Activated naive CD4-positive, alpha-beta T cell (primary cell): ENCODE measurements at places on chromosomes 3 and 15.

DNA sequence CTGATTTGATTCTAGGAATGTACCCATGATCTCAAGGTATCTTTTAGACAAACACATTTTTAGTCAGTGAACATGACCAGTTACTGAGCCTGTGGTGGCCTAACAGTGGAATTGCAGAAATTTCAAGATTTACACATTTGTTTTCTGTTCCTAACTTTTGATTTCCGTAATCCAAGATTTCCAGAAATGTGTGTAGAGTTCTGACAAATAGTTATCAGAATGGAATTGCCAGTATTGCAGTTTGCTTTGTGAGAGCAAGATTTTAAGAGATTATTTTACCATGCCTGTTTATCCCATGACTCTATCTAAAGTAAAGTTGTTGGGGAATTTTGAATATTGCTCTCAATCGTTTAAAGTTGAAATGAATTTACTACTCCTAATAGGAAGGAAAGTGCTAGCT lies 11.7 kb upstream of the UTS2B start:
- no peak for DNase-seq

DNA sequence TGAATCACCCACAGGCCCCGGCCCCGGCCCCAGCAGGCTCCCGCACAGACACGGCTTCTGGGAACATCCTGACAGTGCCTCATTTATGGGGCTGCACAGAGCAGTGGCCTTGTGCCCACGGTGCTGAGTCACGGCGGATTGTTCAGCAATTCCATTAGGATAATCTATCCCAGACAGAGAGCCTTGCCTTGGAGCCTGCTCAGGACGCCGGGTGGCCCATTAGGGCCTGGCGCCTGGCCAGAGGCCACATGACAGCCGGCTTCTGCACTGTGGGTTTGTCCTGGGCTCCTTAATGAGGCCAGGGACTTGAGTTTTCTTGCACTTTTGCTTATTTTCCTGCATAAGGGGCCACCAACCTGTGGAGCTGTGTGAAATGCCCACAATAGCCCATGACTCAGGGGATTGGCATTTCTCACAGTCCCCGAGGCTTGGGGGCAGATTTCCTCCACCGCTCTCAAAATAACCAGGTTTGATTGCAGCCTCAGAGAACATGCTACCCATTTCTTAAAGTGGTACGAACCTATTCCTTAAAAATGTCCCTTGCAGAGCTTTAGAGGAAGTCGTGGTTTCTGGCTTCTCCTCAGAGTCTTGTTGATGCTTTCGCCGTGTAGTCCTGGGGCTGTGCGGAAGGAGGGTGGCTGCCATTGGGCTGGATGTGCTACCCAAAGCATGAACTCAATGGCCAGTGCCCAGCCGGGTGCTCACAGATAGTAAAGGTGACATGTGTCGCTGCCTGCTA lies 19.0 kb downstream of the SYNM start:
- no peak for DNase-seq

GRCh38 chr3:49397470-49397869 lies 14.3 kb downstream of the RHOA start:
- DNase-seq = no peak

GRCh38 chr15:100596792-100597191 lies 5.2 kb downstream of the LINS1 start:
- peak; percentile 73 for DNase-seq

DNA sequence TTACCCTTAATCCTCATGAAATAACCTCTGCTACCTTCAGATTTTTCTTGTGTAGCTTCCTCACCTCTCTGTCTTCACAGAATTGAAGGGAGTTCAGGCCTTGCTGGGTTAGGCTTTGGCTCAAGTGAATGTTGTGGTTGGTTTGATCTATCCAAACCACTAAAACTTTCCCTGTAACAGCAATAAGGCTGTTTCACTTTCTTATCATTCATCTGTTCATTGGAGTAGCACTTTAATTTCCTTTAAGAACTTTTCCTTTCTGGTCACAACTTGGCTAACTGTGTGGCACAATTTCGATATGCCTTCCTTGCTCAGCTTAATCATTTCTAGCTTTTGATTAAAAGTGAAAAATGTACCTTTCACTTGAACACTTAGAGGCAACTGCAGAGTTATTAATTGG lies 129.8 kb downstream of the NR1I2 start:
- no peak for DNase-seq

GRCh38 chr15:46576646-46577395 lies 942.0 kb downstream of the SQOR start:
- DNase-seq = no peak

DNA sequence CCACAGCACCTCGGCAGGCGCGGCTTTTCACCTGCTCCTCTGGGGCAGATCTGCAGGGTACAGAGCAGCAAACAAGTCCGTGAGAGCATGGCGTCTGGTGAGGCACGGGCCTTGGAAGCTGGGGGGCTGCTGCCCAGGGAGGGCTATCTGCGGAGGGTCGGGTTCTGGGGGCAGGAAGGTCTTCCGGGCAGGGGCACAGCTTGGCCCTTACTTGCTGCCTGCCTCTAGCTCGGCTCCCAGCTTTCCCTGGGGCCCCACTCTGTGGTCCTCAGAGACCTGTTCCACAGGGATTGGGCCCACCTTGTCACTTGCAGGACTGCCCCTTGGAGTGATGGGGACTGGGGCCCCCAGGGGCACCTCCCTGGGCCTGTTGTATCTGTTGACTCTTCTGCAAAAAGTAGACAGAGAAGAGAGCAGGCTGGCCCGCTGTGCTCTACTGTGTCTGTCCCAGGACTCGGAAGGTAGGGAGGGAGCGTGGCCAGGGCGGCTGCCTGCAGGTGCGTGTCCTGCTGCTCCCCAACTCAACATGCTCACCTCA lies 84.1 kb downstream of the TBC1D2B start:
- no peak for DNase-seq

- DNase-seq = no peak
These were observed 57.2 kb downstream of the GPR156 start for GRCh38 chr3:120227710-120228347.

- DNase-seq = no peak
These were observed 82.2 kb downstream of the ABI3BP start for GRCh38 chr3:100910986-100911385.

DNA sequence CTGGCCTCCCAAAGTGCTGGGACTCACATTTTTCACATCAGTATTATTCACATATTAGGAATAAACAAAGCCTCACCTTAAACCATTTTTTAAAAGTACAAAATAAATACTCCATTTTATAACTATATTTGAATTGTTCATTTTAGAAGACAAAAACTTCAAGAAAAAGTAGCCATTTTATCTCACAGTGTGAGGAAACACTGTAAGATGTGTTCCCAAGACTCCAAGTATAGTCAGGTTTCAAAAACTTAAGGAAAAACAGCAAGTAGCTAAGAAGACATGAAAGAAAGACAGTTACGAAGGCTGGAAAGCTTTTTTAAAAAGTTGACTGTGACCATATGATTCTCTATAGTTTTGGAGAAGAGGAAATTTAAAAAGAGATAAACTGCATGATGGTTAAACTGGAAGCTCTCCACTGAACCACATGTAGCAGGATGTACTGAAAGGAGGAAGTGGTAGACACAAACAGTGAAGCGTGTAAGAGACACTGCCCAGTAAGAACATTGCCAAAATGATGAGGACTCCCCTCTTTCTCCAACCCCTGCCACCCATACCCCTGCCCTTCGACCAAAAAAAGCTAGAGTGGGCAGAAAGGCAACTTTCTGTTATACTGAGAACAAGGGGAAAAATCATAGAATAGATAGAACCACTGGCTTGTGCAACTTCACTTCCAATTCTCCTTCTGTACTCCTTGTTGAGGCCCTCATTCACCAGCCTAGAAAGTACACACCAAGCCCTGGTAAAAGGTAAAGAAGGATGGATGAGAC lies 6.2 kb upstream of the TMF1 start:
- DNase-seq = no peak

DNA sequence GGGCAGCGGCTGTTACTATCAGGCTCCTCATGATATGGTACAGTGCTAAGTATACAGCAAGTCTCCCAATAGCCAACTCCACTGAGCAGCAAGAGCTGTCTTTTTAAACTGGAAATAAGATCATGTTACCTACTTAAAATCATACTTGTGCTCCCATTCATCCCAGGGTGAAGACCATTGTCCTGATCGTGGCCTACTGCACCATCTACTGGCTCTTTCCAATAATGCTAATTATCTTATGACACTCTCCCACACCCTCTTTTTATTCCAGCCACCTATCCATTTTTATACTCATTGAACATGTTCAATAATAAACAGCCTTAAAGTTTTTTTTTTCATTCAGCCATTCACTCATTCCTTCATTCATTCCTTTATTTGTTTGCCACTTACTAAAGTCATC lies 117.7 kb downstream of the GBE1 start:
- DNase-seq = no peak

DNA sequence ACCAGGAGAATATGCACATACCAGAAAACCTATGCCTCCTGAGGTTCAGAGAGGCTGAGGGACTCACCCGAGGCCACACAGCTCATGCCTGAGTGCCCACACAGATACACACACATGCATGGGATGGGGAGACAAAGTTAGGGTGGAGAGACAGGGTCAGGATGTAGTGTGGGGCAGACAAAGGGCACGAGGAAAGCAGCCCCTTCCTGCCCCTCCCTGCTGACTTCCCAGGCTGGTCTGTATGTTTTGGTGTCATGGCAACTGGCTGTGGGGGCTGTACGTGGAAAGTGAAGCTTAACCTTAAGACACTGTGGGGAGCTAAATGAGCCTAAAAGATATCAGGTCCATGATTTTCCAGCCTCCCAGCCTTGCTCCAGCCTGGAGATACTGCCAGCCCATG lies 57.8 kb downstream of the EPHB3 start:
- no peak for DNase-seq
